ENCODE measurements at places on chromosomes 3 and 15.

DNA sequence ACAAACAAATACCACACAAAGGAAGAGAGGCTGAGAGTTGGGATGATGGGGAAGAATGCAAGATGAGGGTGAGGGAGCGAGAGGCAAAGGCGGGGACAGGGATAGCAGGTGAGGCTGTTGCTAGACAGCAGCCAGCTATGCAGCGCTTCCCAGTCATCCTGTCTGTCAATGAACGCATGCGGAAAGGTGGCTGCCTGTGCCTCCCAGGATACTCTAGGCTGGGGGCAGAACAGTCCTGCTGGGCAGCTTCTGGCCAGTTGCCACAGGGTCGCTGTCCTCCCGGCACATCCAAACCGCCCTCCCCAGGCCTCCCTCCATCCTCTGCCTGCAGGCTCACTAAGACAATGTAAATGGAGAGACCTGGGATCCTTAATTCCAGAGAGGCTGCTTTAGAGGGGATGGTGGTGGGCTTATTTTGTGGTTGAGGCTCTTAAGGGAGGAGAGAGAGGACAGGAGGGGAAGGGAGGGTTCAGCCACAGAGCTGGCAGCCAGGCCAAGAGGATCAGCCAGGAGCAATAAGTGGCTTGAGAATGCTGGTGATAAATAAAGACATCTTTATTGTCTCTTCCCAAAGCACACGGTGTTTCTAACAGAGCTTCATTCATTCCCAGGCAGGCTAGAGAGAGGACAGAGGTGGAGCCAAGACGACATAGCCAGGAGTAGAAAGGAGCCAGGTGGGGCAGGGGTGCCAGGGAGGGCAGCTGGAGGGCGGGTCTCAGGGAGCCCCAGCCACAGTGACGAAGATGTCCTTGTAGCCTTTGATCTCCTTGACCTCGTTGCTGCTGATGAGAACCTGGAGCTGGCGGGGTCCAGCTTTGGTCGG lies 9.2 kb upstream of the TGM5 start:
- DNase-seq: no peak

DNA sequence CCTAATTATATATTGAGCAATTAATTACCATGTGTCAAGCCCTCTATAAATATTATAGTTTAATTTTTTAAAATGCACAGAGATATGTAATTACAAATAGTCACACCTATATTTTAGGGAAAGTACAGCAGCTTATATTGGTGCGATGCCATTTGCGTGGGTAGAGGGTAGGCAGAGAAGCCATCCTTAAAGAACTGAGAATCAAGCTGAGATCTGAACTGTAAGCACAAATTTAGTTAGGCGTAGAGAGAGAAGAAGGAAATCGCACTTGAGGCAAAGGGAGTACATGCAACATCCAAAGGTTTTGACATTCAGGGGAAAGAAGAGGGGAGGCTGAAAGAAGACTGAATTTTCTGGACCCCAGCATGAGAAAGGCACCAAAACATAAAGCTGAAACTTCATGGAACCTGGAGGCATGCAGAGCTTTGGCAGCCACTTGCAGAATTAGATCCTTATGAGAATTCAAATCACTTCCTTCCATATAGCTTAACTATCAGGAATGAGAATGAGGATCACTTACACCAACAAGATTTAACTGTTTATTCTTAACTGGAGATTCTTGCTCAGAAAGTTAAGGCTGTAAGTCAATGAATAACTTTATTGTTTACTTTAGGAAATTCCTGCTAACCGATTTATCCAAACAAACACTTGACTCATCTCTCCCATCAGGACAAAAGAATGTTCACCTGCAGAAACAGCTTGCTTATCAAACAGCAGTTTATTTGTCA lies 114.3 kb downstream of the TGFBR2 start:
- no peak for DNase-seq

GRCh38 chr15:37921527-37922385 lies 12.7 kb upstream of the TMCO5A start:
- DNase-seq: no peak

DNA sequence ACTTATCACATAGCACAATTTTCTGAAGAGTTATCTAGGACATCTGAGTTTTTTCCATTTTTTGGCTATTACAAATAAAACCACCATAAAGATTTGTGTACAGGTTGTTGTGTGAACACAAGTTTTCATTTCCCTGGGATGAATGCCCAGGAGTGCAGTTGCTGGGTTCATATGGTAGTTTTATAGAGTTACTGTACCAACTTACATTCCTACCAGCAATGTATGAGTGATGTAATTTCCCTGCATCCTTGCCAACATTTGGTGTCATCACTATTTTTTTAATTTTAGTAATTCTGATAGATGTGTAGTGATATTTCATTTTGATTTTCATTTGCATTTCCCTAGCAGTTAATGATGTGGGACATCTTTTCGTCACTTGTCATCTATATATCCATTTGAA lies 20.5 kb downstream of the FILIP1L start:
- DNase-seq: no peak

GRCh38 chr3:25294169-25294805 lies 133.8 kb upstream of the RARB start:
- no peak for DNase-seq

DNA sequence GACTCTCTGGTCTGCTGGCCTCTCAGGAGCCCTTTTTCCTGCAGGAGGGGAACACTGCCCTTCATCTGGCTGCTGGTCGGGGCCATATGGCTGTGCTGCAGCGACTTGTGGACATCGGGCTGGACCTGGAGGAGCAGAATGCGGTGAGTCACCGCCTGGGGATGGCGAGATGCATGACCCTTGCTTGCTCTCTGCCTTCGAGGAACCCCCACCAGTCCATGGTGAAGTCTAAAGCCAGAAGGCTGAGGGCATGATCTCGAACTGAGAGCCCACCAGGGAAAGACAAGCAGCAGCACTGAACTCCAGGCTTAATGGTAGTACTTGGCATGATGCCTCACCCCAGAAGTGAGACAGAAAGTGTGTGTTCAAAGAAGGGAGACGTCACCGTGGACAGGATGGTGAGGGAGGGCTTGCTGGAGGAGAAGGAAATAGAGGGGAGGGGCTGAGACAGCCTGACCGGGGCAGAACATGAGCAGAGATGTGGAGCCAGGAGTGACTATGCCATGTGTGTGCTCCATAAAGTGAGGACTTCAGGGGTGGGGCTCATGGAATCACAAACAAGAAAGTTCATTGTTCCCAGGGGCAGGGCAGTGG lies 19.2 kb downstream of the ANKDD1A start:
- no peak for DNase-seq

DNA sequence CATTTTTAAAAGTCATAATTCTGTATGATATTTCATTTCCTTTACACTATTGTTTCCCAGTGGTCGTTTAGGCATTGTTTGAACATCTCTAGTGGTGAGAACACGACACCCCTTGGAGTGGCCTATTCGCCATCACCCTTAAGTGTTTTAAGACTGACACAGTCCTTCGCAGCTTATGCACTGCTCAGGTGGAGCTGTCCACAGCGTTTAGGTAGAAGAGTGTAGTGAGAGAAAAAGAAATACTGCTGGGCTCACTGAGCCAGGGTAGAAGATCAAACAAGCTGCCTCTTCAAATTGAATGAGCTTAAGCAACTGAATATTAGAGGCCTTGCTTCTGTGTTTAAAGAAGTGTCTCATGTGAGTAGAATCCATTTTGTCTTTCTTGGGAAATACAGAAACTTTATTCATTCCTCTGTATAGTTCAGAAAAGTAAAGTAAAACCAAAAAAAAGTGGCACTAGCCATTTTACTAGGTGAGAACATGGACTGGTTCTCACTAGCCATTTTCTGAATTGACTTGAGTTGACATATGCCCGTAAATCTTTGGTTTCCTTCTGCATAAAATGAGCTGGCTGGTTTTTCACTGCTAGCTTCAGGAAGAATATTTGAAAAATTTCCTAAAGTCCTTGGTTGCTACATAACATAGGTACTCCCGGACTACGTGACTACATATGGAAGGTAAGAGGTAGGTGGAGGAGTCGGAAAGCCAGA lies 155.9 kb downstream of the P3H2 start:
- DNase-seq: no peak
